Epithelial cell of esophagus (primary cell): ENCODE measurements at places on chromosomes 6 and 20.

- no peak for DNase-seq
These were observed 12.5 kb upstream of the TREM1 start for GRCh38 chr6:41298785-41299502.

- no peak for DNase-seq
These were observed 79.5 kb downstream of the ERMARD start for GRCh38 chr6:169830876-169831275.

DNA sequence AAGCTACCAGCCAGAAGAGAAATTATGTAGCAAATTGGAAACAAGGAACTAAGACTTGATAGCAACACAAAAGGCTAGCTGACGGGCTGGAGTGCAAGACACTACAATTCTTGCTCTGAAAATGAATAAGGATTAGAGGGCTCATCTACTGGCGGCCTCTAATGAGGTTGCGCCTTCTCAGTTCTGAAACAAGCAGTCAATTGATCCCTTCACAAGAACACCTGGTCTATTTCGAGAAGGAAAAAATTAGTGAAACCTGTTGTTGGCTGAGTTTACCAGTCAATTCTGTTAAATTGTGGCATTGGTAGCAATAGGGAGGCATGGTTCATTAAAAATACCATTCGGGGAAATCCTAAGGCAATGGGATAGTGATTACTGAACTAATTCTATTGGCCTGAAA is 74.8 kb upstream of the JARID2 start:
- DNase-seq: no peak

DNA sequence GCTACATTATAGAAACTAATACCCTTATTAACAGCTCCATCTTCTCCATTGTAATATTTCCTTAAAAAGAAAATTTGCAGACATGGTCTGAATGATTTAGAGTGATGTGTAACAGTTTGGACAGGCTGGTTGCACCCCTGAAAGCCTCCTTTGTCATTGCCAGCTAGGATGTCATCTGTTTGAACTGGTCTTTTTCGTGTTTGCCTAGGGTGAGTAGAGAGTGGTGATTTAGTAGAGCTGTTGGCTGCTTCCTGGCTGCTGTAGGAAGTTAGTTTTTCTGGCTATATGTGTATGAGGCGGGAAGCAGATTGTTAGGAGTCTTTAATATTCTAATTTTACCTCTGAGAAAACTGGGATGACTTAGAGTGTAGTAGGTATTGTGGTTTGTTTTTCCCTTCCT is 101.1 kb downstream of the ZFAND3 start:
- DNase-seq: peak; percentile 29

GRCh38 chr20:34382174-34382573 is 19.1 kb downstream of the ITCH start:
- DNase-seq: no peak

GRCh38 chr20:19291818-19292132 is 79.3 kb downstream of the SLC24A3 start:
- no peak for DNase-seq

DNA sequence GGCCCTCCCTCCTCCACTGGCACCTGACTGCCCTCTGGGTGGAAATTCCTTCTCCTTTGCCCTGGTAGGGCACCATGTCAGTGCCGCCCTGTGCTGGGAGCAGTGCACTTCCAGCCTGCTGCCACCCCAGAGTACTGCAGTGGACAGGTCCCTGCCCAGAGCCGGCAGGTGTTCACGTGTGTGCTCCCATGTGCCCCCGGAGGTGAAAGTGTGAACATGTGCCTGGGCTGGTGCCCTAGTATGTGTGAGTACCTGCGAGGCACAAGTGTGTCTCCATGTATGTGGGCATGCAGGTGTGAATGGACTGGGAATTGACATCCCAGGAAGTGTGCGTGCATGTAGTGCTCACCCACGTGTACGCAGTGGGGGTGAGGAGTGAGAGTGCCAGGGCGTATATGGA is 29.4 kb downstream of the SDCBP2 start:
- no peak for DNase-seq

DNA sequence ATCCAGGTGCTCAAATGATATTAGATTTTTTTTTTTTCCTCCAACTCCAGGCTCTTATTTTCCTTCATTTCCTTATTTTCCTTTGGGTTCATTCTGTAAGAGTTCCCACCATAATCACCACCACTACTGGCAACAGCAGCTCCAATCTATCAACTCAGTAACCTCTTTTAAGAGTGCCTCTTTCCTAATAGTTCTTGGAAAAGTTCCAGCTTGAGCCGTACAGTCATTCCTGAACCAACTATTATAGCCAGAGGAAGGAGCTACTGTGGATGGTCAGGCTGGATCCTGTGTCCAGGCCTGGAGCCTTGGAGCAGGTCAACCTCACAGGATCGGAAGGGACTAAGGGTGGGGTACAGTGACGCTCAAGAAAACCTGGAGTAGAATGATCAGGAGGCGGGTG is 4.2 kb upstream of the ANGPT4 start:
- DNase-seq: peak; percentile 40

GRCh38 chr6:138012682-138013081 is 94.5 kb downstream of the PERP start:
- DNase-seq: peak; percentile 79
